ENCODE measurements at places on chromosomes 7 and 10.

- DNase-seq, result no peak
Observed at GRCh38 chr10:14438057-14438456, 107.3 kb upstream of the FRMD4A start.

DNA sequence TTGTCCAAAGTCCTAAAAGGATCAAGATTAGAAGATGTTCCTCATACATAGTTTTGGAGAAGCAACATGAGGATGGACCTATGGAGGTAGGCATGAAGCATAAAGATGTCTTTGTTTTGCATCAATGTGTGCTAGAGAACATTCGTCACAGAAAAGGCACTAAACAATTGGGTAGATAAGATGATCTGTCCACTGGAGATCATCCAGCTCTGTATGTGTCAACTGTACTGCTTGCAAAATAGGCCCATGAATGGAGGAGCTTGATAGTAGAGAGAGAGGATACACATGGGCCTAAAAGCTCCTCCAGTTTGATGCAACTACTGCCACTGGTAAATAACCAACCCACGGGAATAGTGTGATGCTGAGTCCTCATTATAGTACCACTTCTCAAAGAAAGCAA lies 286.4 kb upstream of the HGF start:
- DNase-seq, result no peak

DNA sequence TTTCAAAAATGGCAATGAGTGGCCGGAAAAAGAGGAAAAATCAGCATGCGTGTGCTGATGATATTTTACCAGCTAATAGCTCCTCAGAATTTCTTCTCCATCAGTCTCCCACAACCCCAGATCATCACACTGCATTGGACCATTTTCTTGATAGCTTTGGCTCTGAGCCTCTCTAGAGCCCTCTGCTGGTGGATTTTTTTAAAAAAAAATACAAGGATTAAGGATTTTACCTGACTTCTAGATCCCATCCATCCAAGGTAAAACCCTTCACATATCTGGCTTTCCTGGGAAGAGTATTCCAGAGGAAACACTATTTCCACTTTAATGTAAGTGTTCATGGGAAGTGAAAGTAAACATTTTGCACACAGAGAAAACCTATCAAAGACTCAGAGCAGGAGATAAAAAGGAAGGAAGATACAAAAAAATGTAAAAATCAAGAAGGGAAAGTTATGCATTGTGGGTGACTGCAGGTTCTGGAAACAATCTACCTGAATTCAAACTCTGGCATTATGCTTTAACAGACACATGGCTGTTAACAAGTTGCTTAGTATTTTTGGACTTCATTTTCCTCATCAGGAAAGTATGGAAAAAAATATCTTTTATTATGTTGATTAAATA lies 380.9 kb downstream of the LRRTM3 start:
- no peak for DNase-seq

DNA sequence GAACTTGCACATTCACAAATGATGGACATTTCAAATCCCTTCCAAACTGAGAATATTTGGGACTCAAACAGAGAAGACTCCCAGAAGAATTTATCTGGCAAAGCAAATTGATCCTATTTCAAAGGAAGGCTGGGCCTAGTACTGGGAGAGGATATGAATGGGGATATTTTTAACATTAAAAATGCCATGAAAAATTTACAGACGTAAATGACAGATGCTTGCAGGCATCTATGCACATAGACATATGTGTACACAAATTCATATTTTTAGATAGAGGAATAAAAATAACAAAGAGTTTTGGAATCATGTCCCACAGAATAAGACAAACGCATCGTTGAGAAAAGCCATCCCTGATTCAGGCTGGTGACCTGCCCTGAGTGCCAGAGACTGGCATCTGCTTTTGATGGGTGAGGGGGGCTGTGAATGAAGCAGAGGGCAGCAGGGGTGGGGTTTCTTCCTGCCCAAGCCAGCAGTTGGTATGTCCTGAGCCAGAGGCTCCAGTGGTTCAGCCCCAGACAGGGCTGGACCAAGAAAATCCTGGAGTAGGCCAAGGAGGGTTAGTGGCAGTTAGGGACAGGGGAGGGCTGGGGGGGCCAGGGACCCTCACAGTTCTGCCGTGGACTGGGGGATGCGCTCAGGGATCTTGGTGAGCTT lies 138.5 kb downstream of the SLIT1 start:
- DNase-seq, result no peak

DNA sequence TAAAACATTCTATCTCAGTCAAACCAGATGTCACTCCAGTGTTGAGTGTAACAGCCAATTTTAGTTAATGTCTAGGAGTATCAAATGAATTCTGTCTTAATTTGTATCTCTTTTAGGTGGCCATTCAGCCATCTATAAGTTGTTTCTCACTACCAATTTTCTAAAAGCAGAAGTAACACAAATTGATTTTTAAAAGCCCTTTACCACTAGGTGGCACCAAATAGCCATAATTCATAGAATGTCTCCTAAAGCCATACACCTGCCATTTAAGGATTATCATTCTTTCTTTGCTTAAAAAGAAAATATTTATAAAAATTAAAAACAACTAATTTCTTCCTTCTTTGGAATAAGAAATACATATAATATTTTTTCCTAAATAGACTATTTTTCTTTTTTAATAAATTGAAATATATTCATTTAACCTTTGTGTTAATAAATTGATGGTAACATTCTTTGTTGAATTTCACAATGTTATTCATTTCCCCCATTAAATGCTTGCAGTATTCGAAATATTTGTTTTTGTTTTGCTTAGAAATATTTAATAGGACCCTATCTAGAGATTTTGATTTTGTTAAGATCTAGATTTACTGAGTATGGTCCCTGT lies 107.8 kb upstream of the PPP1R3A start:
- peak; percentile 39 for DNase-seq

GRCh38 chr10:71629131-71629530 lies 90.4 kb downstream of the C10orf105 start:
- DNase-seq, result no peak

GRCh38 chr7:48255046-48255445 lies 83.8 kb downstream of the ABCA13 start:
- DNase-seq, result no peak

- no peak for DNase-seq
Observed at GRCh38 chr10:110919349-110919931, at the start of gene SHOC2. Gene SHOC2 (plus strand): TSS chr10:110919604. CDS start chr10:110964359, 44,755 bp downstream.

GRCh38 chr10:3409928-3410327 lies 237.3 kb upstream of the PITRM1 start:
- no peak for DNase-seq

- DNase-seq, result peak; percentile 12
Observed at GRCh38 chr10:91163869-91164474, 56.5 kb upstream of the PCGF5 start.

DNA sequence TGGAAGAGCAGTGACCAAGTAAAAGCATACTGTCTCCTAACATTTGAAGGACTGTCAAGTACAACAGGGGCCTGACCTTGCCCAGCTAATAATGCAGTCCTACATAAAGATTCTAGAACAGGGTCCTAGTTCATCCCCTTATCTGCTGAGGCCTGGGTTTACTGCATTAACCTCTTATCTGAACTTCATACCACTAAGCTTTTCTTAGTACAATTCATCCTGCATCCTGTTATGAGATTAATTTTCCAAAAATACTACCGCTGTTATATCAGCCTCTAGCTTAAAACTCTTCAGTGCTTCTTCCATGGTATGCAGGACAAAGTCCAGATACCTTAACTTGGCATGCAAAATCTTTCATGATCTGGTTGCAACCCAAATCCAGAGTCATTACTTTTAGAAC lies 72.5 kb downstream of the CHRM2 start:
- no peak for DNase-seq

DNA sequence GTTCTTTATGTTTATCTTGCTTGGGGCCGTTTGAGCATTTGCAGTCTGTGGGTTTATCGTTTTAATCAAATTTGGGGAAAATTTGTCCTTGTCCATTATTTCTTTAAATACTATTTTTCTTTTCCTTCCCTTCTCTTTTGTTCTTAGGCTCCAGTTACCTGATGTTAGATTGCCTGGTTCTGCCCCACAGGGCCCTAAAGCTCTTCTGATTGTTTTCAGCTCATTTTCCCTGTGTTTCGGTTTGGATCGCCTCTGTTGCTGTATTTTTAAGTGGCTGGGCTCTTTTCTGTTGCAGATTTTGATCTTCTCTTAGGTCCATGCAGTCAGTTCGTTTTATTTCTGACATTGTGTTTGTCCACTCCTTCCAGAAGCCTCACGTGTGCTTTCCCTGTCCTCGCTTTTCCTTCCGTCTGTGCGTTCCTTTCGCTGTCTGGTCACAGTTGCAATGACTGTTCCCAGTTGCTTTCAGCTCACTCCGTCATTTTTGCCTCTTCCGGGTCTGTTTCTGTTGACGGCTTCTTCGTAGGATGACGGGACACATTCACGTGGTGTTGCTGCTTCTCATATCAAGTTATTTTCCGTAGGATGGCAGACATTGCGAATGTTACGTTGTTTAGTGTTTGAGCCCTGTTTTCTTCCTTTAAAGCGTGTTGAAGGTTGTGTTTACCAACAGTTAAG lies 111.4 kb downstream of the INPP5A start:
- no peak for DNase-seq

- DNase-seq, result no peak
Observed at GRCh38 chr10:132796846-132797245, 10.9 kb upstream of the NKX6-2 start.

DNA sequence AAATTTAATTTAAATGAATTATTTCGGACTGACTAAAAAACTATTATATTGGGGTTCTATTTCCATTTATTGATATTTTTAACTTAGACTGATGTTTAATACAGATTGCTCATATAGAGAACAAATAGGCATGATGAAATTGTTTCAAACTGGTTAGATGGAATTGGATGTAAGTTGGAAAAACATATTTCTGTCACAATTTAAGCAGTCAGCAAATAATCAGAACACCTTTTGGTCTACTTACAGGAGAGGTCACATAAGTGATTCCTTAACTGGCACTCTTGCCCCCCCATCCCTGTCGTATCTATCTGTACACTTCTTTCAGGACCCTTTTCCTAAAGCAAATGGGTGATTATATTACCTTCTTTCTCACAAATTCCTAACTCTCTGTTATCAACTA lies 138.4 kb downstream of the PLXDC2 start:
- no peak for DNase-seq

- DNase-seq, result no peak
Observed at GRCh38 chr7:42548816-42549611, 312.0 kb upstream of the GLI3 start.

DNA sequence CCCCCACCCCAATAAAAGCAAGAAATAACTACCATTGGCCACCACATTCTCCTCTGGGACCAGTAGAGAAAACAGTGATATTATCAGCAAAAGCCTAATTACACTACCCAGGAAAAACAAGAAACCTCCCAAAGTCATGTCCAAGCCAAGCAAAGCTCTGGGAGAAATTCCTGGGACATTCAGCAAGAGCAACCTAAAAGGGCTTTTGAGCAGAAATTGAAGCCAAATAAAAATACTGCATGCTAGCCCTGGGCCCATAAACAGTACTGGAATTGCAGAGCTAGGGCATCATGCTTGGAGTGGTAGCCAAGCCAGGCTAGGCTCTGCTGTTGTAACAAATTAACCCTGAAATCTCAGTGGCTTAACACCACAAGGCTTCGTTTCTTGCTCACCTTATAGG lies 347.9 kb downstream of the LRMDA start:
- no peak for DNase-seq

- no peak for DNase-seq
Observed at GRCh38 chr10:76297780-76298281, 866.4 kb downstream of the LRMDA start.

- no peak for DNase-seq
Observed at GRCh38 chr10:128053356-128053755, 72.9 kb downstream of the MKI67 start.

- DNase-seq, result no peak
Observed at GRCh38 chr10:61821693-61822092, 79.8 kb upstream of the ARID5B start.

DNA sequence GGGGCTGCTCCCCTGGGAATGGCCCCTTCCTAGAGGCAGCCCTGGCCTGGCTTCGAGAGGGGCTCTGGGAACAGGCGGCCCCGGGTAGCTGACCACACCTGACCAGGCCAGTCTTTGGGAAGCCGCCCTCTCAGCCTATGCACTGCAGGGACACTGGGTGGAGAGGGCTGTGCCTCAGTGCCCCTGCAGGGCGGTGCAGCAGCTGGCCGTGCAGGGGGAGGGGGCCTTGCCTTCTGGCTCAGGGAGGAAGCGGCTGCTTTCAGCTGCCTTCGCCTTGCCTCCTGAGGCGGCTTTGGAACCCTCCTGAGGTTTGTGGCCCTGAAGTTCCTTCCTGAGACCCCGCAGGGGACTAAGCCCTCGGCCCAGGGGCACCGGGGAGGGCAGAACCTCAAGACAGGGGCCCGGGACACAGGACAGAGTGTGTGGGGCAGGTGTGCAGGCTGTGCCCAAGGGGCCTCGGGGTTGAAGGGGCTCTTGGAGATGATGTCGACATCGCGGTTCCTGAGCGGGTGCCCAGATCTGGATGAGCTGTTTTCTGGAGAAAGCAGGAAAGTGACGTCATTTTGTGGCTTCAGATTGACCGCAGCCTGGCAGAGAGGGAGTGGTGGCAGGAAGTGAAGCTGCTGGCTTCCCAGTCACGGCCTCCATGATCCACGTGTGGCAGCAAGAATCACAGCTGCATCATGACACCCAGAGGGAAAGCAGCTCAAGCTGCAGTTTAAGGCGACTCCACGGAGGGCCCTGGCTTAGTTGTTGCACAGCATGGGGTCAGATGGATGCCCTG lies 17.7 kb downstream of the ADAM8 start:
- DNase-seq, result no peak

DNA sequence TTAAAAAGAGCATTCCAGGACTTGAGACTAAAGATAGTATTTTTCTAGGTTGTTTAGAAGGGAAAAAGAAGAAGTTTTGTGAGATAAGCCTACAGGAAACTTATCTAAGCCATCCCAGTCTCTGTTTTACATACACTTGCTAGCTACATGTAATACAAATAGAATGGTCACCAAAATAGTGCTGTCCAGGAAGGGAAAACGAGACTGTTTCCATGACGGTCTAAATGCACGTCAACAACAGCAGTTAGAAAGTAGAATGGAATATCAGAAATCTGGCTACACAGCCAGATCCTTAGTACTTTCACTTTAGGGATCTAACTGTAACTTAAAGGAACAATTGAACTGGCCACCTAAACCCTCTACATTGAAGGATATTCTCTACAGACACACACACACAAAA lies 117.6 kb downstream of the TSPAN12 start:
- no peak for DNase-seq

DNA sequence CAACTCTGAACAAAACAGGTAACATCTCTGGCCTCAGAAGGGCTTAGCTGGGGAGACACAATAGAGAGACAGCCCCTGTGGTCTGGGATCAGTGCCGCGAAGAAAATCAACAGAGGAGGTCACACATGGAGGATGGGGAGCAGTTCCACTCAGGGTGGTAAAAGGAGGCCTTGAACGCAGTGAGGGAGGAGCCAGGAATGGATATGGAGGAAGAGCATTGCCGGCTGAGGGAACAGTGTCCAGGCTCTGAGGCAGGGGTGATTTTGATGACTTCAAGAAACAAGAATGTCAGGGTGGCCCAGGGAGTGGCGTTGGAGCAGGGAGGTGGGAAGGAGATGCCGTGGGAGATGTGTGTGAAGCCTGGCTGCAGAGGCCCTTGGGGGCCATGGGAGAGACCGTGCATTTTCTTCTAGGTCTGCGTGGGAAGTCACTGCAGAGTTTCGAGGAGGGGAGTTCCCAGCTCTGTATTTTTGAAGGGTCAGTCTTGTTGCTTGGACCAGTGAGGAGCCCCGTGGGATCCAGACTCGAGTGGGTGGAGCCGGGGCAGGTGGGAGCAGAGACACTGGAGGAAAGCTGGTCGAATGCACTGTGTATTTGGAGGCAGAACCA lies 35.7 kb upstream of the SH2D4B start:
- DNase-seq, result no peak

Measured in right renal pelvis (tissue), 4 donors.